Right ventricle myocardium superior (tissue), 1 donor: ENCODE measurements at places on chromosomes 6 and 20. TPM values are rescaled to one million over a fixed set of nuclear protein-coding genes. Genes with fewer than 3 reads are reported as not detected.
A peak's percentile ranks its signal among the peaks of the same experiment; 100 is the strongest.

DNA sequence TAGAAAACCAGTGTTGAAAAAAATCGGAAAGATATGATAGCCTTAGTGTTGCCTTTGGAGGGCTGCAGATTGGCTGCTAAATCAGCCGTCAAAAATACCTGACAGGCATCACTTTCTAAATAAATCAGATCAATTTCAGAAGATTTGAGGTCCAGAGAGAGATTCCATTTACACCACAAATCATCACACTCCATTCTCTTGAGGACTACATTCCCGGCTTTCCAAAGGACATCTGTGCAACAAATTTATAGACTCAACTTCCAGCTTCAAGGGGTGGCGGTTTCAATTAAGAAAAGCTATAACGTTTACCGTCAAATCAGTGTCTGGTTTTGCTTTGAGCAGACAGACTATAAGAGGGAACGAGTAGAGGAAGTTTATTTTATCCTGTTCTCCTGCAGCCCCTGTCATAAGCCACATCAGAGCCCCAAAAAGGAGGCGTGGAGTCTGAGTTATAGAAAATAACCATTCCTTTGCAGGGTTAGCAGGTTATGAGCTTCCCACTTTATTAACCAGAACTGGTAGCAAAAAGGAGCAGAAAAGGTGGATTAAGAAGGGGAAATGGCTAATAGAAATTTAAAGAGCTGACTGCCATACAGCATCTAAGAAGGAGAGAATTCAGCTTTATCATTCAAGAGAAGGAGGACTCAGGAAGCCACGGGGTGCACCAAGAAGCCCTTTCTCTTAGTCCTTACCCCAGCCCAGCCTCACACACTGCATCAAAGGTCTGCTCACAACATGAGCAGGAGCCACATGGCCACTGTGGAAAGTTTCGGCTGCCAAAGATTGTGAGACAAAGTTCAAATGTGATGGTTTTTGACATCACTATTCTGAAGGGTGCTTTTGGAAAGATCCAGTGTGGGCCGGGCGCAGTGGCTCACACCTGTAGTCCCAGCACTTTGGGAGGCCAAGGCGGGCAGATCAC lies 12.9 kb upstream of the UQCC2 start:
- DNase-seq: no peak

GRCh38 chr20:41452226-41452625 lies 85.6 kb upstream of the EMILIN3 start:
- DNase-seq: no peak

GRCh38 chr20:40991181-40991889 lies 37.3 kb upstream of the TOP1 start:
- DNase-seq: no peak

SLC44A4 gene
- not detected for total RNA-seq

- no peak for DNase-seq
Measured at GRCh38 chr6:126170433-126170832, 169.5 kb upstream of the CENPW start.

DNA sequence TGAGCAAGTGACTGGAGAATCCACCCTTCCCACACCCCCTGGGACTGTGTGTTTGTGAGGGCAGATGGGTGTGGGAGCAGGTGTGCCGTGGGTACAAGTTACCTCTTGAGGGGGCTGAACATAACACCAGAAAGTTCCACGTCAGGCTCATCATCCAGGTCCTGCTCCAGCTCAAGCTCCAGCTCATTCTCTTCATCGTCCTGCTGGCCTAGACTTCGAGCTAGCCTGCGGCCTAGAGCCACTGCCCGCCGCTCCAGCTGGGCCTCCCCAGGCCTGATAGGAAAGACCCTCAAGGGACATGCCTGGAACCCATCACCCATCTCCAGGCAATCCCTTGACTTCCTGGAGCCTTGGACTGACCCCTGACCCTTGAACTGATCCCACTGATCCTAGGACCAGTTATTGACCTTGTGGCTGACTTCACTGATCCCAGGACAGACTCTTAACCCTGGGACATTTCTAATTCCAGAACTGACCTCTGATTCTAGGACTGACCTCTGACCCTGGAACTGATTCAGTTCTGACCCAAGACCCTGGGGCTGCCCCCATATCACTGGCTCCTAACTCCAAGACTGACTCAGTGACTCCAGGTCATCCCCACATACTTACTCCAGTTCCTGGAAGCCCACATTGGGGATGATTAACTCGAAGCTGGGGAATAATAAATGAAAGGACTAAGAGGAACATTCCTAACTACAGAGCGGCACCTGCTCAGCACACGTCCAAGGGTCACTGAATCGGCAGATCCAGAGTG lies 11.8 kb upstream of the SPAG4 start:
- peak; percentile 13 for DNase-seq

GRCh38 chr6:125798734-125799508 lies 8.2 kb downstream of the NCOA7 start:
- no peak for DNase-seq

FABP7 gene
- not detected for total RNA-seq

DNA sequence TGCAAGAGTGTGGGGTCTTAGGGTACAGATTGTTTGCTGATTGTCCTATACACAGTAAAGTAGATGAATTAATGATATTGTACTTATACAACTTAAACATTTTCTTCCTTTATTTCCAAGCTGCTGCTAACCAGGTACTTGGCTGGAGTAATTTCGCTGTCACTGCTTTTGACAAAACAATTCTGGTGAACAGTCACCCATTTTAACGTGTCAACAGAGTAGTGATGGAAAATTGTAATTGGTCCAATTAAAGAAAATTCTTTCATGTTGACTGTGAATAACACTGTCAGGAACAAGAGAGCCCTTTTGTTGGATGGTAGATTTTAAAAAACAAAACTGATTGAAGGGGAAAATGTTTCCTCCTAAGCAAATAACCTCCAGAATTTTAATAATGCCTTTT lies 26.4 kb upstream of the MROH8 start:
- no peak for DNase-seq

PERP gene
- 42.1 TPM for total RNA-seq

DNA sequence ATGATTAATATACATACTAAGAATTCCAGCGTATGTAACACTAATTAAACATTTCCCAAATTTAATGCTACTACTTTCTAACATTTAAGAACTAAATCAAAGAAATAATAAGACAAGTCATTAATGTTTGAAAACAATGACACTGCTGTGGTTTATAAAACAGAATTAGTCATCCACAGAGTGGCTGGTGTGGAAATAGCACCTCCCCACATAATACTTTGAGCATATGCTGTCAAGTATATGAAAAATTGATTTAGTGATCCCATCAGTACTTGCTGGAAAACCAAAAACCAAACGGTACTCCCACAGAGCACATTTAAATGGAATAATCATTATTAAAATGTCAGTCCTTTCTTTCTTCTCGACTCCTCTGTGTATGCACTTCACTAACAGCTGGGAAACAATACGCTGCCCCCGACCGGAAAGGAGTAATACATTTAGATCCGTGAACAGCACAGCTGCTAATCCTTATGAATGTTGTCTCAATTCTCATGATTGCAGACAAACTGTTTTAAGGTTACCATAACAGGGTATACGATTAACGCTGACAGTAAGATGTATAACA lies 78.4 kb downstream of the PREP start:
- no peak for DNase-seq
